Activated CD4-positive, alpha-beta T cell treated with anti-CD3 and anti-CD28 coated beads for 4 hours (primary cell): ENCODE measurements at places on chromosomes 12 and 14.

DNA sequence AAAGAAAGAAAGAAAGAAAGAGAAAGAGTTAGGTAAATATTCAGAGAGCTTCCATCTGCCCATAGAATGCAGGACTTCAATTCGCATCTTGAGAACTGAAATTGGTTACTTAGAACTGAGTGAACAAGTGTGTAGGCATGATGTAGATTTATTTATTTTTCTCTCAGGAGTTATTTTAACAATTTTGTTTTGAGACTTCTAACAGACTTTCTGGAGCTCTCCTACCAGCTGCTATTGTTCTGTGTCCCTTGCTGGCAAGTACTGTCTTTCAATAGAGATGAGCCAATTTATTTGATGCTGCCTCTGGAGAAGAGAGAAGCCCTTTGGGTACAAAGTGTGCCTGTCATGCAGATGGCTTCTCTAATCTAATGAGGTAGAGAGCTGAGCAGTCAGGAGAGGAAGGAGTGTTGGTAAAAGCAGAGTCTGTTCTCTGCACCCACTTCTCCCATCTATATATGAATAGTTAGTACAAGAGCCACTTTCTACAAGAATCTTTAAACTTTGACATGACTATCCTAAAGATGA is 67.0 kb downstream of the SYT1 start:
- DNase-seq = no peak

- DNase-seq = no peak
These were observed 26.8 kb downstream of the FERMT2 start for GRCh38 chr14:52923902-52924575.

- no peak for DNase-seq
These were observed 477.1 kb downstream of the FSCB start for GRCh38 chr14:44029933-44030332.

DNA sequence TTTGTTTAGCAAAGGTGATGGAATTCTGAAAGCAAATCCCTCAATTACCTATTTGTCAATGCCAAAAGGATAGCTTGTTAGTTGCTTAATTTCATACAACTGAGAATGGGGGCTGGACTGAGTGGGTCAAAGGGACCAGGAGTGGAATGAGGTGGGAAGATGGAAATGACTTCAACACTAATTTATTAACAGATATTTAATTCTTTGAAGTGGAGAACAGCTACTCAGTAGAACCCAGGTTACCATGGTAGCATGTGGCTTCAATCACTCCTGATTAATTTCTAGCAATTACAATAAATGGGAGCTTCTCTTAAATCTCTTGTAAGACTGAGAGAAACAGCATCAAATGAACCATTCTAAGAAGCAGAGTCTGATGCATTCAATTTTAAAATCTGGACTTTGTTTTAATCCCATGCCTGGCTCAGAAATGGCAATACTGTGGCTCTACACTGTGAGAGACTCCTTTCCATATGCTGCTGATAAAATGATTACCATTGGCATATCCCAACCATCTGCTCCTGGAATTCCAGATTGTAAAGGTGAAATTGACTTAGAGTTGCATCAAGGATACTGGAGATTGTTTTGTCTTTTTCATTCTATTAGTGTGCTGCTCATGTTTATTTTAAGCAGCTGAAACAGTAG is 607.8 kb downstream of the SNAPC1 start:
- DNase-seq = no peak

- no peak for DNase-seq
These were observed 219.4 kb downstream of the CNTN1 start for GRCh38 chr12:40911676-40912075.

DNA sequence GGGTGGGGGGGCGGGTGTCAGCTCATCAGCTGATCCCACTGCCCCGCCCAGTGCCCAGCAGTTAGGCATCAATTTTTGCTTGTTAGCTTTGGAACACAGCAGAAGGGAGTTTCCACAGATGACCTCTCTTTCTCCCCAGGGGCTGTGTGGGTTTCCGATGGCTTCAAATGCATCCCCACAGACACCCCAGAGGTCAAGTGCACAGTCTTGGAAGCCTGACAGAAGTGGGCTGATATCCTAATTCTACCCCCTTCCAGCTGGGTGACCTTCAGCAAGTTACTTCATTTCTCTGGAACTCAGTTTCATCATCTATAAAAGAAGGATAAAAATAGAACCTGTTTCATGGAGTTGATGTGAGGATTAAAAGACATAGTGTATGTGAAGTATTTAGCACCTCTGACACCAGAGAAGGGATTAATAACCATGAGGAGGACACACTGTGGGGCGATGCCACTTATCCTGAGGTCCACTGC is 22.0 kb downstream of the TTC9 start:
- DNase-seq = no peak

DNA sequence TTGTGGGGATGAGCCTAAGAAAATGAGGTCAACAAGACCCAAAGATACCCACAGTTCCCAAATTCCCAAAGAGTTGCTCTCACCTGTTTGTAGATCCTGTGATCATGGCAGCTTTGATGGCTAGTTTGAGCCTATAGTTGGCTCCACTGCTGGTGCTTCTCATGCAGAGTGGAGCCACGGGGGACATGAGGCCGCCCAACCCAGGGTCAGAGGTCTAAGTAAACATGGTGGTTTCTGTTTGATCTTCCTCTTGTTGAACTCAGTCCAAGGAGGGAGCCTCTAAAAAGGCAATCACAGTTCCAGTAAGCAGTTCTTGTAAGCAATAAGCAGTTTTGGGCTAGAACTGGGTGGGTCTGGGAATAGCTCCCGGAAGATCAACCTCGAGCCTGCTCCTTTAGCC is 125.6 kb upstream of the DHRS4 start:
- no peak for DNase-seq

GRCh38 chr12:130093380-130093779 is 68.9 kb upstream of the FZD10 start:
- DNase-seq = no peak

DNA sequence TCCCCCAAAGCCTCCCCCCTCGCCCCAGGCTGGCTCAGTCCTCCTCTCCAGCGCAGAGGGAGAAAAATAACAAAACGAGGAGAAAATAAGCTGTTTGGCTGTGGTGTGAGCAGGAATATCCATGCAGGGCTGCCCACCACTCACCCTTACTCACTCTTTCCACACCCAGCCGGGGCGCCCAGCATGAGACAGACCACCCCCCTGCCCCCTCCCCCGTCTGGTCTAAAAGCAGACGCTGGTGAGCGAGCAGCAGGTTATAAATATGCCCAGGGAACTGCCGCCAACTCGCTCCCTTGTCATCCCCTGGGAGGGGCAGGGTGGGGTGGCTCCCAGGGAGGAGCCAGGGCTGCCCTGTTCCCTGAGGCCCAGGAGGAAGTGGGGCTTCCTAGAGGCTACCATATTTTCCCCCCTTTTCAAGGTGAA is 7.4 kb downstream of the WNT1 start:
- DNase-seq = no peak
